Occipital lobe (tissue), 3 donors: ENCODE measurements at places on chromosomes 4 and X.

DNA sequence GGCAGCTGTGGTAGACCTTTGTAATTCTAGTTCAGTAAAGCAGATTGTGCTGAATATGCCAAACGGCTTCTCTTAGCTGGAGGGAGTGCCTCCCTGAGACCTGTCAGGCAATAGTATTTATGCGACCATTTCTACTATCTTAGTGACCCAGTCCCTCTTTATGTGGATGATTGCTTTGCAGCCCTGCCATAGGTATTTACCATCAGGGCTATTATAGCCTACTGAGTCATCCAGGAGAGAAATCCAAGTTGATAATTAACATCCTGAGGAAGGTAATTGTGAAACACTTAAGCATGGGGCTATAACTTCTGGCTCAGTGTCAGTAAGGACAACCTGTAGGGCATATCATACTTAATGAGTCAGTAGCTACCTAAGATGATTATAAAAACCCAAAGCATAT lies 103.9 kb upstream of the MAOA start:
- DNase-seq, result no peak

DNA sequence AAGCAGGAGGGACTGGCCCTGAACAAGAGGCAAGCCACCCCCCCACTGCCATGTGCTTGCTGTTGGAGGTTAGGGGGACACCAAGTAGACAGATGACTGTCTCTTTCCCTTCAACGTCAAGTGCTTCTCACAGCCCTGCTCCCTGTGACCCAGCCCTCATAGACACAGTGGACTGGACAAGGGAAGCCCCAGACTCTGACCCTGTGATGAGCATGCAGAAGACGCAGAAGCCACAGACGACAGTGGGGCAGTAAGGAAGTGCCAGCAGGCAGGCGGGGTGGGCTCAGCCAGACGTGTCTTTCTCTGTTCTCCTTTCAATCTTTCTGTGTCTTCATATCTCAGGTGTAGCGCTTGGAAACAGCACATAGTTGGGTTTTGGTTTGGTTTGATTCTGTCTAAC lies 2.4 kb upstream of the L1CAM start:
- DNase-seq, result no peak

DNA sequence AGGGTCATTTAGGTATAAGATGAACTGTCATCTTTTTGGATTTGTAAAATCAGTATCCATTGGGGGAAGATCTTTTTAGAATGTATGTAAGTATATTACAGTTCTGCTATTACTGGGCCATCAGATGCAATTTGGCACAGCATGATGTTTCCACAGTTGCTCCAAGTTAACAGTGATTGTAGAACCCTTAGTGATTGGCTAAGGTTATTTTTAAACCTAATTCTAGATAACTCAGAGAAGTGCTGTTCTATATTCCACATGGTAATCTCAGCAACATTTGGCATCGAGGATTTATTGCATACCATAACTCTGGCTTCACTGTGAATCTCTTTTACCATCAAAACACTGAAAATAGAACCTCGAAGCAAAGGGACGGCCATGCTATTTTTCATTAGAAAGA lies 215.7 kb upstream of the HAND2 start:
- no peak for DNase-seq

DNA sequence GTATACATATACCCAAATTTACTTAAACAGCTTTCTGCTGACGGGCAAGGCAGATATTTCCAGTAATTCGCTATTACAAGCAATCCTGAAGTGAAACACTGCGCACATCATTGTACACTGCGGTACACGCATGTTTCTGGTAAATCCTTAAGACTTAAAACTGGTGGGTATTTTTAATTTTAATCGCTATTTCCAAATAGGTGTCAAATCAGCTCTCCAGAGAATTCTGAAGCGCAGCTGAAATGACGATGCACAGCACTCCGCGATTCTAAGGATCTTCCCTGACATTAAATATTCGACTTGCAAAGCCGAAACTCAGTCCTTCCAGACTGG lies 361 bp downstream of the TMEM128 start:
- no peak for DNase-seq

- DNase-seq, result no peak
These were observed 330.9 kb downstream of the SPOCK3 start for GRCh38 chr4:166903408-166903807.

DNA sequence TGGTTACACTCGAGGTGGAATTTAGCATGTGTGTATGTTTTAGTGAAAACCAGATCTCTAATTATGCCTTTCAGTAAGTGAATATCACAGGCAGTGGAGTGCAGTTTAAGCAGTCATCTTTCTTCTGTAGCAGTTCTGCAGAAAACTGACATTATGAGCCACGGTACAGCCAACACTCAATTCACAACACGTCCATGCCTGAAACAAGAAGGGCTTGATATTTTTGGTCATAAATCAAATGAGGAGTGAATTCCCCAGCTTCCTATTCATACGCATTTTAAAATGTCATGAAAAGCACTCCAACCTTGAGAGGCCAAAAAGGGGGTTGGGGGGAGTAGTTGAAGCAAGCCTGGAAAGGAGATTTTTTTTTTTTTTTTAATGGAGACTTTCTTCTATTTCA lies 316.7 kb downstream of the ARHGAP10 start:
- DNase-seq, result no peak

DNA sequence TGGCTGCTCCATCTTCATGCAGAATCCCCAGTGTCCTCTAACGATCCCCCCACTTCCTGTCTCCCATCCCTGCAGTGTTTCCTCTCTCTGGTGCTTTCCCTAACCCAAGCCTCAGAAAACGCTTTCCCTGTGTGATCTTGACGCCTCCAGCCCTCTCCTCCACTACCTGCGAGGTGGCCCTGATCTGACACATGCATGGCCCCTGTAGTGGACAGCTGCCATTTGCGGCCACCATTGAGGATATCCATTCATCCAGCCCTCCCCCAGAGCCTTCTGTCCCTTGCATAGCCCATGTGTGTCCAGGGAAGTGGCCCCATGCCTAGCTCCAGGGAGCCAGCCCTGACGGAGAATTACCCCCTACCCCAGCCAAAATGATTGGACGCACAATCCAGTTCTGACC lies 3.1 kb downstream of the UBL4A start:
- DNase-seq, result no peak

DNA sequence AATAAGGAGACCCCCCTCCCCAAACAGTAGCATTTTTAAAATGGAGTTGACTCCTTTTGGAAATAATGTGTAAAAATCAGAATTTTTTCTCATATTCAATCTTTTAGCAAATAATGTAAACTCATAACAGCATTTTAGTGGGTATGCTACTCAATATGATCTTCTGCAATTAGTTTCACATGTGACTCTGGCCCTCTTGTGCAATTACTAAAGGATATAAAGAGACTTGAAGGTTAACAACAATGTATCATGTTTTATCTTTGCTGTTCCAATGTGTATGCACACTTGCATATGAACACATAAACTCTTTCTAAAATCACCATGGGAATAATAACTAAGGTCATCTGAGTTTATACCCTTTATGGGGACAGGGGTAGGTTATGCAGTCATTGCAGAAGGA lies 39.9 kb upstream of the RXFP1 start:
- DNase-seq, result no peak

GRCh38 chr4:188434643-188435042 lies 295.4 kb downstream of the TRIML1 start:
- DNase-seq, result no peak

GRCh38 chr4:107666134-107666533 lies 53.9 kb downstream of the PAPSS1 start:
- DNase-seq, result no peak

DNA sequence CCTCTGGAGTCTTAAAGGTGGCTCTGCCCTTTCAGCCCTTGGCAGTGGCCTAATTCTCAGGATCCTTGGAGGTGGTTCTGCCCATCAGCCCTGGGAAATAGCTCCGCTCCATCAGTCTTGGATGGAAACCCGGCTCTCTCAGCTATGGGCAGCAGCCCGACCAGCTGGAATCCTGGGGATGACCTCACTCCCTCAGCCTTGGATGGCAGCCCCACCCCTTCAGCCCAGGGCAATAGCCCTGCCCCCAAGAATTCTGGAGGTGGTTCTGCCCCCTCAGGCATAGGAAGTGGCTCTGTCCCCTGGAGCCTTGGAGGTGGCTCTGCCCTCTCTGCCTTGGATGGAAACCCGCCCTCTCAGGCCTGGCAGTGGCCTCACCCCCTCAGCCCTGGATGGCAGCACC lies 127.7 kb downstream of the RBMX2 start:
- no peak for DNase-seq

GRCh38 chrX:13691841-13692371 lies 3.0 kb downstream of the RAB9A start:
- DNase-seq, result no peak

GRCh38 chrX:141439651-141440050 lies 144.9 kb downstream of the SPANXA1 start:
- DNase-seq, result no peak

- DNase-seq, result no peak
These were observed 5.4 kb upstream of the CXCR3 start for GRCh38 chrX:71623714-71624113.

DNA sequence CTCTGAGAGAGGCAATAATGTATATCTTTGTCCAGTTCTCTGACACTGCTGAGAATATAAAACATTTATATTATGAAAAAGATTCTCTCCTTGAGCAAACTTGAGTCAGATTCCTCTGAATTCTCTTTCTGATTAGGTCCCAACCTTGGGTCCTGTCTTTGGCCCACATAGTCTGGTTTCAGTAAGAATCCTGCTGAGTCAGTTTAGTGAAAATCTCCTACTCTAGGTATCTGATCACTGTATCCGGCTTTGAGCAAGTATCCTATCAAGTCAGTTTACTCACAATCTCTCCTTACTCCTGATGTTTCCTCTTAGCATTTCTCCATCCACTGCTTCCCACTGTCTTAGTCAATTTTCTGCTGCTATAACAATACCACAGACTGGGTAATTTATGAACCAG lies 253.9 kb downstream of the OPHN1 start:
- DNase-seq, result no peak

GRCh38 chr4:84151574-84151973 lies 347.5 kb downstream of the NKX6-1 start:
- DNase-seq, result no peak

- no peak for DNase-seq
These were observed 716.6 kb upstream of the INTU start for GRCh38 chr4:126916049-126916625.

DNA sequence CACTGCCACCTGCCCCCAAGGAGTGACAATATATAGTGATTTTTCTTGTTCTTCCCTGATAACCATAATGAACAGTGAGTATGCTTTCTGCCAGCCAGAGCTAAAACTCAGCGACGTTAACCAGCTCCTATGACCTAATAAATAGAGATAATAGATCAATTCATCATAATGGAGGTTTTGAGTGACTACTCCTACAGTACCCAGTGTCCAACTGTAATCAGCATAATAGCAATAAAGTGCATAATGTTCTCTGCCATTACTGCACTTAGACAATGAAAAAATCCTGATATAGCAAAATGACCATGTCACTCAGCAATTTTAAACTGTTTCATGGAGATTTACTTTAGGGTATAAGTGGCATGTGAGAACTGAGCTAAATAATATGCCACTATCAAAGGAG lies 20.7 kb upstream of the TXLNG start:
- no peak for DNase-seq
